BE2C (cell line): ENCODE measurements at places on chromosomes 7 and 10.

DNA sequence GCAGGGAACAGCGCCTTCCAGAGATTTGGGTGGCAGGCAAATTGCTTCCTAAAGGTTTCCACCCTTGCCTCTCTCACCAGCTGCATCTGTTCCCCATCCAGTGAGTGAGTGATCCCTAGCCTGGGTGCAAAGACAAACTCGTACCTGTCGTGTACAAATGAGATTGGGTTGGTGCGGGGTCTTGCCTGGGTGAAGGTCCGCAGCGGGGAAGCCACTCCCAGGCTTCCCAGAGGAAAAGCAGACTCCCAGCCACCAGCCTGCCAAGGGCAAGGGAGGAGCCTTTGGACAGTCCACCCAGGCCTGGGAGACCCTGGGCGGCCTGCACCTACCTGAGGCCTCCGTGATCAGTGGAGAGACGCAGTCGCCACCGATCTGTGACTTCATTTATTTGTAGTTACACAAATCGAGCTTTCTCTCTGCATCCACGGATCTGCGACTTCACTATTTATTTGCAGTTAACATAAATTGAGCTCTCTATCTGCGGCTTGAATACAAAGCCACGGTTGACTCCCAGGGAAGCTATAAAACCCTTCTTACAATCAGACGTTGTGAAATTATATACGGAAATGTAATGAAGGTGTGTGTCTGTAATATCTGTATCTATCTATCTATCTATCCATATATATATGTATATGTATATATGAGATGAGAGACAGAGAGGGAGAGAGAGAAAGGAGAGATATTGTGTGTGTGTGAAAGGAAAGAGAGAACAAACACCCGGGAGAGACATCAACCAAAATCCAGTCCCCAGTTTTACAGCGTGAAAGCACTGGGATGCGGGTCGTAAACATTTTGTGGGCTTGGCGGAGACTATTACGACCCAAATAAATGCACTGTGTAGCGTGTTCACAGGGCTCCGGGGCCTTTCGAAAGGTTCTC lies 3.0 kb upstream of the HOXA7 start:
- DNase-seq, result peak; percentile 4

- DNase-seq, result no peak
Observed at GRCh38 chr10:70682920-70683600, 10.8 kb downstream of the ADAMTS14 start.

DNA sequence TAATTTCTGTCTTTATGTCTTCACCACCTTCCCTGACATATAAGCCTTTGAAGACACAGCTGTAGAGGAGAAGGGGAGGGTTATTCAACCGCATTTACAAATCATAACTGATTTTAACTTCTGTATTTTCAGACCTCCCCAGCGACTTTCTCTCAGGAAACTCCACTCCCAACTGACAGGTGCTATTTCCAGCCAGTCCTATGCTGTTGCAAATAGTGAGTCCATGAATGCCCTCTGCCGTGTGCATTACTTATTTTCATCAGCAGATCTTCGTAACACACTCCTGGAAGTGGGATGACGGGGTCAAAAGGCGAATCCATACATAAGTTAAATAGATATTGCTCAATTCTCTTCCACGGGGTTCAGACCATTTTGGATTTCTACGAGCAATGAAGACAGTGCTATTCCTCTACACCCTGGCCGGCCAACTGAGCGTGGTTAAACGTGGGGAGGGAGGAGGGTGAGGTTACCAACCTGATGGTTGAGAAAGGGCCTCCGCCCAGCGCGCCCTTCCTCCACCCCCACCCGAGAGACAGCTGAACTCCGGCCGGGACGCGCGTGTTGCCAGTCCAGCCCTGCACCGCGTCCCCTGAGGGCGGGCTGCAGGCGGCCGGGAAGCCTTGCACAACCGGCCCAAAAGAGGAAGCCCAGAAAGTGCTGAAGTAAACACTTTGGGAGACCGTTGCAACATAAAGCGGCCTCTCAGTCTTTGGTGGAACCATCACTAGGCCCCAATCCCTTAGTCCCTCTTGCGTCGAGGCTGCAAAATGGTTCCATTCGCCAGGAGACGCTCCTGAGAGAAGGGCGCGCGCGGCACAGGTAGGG lies at the start of gene APBB1IP:
TSS of gene APBB1IP (plus strand) at position 705 of the 825 bp plus-strand sequence. CDS start 53,986 bp downstream, outside the sequence.
- no peak for DNase-seq

- DNase-seq, result no peak
Observed at GRCh38 chr10:70137927-70138883, 5.6 kb upstream of the AIFM2 start.

DNA sequence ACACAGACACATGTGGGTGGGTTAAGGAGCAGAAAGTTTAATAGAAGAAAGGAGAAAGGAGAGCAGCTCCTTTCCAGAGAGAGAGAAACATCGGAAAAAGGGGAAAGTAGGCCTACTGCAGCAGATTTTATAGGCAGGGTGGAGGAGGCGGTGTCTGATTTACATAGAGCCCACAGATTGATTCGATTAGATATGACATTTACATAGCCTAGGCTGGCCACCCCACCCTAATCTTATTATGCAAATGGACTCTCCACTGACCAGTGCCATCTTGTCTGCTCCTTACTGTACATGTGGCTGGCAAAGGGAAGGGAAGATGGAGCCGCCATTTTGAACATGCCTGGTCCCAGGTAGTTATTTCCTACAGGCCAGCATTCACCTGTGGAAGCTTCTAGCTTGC lies 38.7 kb upstream of the SCIN start:
- DNase-seq, result no peak

- no peak for DNase-seq
Observed at GRCh38 chr10:23060918-23061317, 34.5 kb upstream of the MSRB2 start.

GRCh38 chr7:66638309-66639099 lies 9.8 kb downstream of the KCTD7 start:
- no peak for DNase-seq

- no peak for DNase-seq
Observed at GRCh38 chr7:48213226-48213625, 42.0 kb downstream of the ABCA13 start.

DNA sequence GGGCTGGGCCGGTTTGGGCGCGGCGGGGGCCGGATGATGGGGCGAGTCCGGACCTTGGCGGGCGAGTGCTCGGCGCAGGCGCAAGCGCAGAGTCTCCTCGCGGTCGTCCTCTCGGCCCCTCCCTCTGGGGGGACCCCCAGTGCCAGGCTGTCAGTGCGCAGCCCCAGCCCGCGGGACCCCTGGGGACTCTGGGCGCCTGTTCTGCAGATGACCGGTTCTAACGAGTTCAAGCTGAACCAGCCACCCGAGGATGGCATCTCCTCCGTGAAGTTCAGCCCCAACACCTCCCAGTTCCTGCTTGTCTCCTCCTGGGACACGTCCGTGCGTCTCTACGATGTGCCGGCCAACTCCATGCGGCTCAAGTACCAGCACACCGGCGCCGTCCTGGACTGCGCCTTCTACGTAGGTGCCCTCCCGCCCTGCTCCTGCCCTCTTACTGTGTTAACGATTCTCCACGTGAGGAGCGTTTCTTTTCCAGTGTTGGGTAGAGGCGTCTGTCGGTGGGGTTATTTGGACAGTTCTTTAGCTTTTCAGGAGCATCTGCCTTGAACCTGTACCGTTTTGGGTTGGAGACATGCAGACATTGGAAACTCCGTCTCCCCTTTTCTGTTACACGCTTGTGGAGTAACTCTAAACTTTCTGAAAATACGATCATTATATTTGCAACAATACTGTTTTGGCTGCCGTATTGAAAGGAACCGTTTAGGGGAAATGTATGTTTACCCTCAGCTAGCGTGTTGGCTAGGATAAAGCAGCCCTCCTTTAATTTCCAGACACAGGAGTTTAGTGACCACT lies 706 bp downstream of the BUB3 start:
- DNase-seq, result peak; percentile 69

GRCh38 chr7:126398851-126399529 lies 853.8 kb downstream of the GRM8 start:
- no peak for DNase-seq

DNA sequence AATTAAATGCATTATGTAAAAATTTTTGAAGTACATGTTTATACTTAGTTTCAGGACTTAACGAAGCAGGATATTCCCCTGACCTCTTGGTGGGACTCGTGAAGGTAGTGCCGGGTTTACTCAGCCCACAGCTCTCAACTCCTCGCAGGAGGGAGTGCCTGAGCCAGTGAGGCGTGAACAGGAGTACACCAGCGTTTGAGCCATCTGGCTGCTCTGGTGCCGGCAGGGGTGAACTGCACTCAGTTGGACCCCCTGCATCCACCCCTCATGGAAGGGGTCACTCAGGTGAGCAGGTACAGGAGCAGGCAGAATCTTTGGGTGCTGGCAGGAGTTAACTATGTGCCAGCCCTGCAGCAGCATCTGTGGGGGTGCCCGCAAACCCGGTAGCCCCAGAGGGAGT lies 625.1 kb upstream of the PCDH15 start:
- peak; percentile 18 for DNase-seq

DNA sequence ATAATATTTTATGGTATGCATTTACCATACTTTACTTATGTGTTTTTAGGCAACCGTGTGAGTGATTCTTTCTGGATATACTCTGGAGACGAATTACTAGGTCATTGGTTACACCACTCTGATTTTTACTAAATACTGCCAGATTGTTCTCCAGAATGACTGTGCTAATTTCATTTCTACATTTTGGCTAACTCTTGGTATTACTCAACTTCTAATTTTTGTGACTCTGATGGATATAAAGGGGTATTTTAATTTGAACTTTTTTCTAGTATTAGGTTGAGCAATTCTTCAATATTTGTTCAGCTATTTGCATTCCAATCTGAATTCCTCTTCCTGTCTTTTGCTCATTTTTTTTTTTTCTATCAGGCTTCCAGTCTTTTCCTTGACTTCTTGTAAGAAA lies 223.6 kb downstream of the MDFIC start:
- DNase-seq, result no peak

DNA sequence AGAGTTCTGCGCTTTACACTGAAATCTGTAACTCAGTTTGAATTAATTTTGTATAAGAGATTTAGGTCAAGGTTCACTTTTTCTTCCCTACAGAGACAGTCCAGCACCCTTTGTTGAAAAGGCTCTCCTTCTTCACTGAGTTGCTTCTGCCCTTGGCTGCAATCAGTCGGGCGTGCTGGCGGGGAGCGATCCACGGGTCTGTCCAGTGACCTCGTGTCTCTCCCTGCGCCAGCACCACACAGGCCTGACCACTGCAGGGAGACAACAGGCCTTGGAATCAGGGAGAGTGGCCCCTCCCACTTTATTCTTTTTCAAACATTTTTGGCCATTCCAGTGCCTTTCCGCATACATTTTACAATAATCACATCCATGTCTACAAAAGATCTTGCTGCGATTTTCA lies 66.9 kb downstream of the AMZ1 start:
- DNase-seq, result no peak

DNA sequence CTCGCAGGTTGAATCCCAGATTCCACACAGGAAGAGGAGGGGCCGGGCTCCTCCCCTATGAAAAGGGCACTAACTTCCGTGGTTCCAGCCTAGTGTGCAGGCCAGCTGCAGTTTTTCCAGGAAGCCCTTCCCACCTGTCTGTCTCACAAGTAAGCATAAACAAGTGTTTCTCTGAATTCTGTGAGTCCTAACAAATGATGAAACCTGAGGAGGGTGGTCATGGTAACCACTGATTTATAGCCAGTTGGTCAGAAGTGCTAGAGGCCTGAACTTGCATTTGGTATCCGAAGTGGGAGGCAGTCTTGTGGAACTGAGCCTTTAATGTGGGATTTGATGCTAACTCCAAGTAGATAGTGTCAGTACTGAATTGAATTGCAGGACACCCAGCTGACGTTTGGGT lies 54.7 kb upstream of the STEAP4 start:
- DNase-seq, result no peak

- DNase-seq, result no peak
Observed at GRCh38 chr7:72429316-72429715, 17.2 kb upstream of the CALN1 start.
